ENCODE measurements at places on chromosomes 1 and 21.

DNA sequence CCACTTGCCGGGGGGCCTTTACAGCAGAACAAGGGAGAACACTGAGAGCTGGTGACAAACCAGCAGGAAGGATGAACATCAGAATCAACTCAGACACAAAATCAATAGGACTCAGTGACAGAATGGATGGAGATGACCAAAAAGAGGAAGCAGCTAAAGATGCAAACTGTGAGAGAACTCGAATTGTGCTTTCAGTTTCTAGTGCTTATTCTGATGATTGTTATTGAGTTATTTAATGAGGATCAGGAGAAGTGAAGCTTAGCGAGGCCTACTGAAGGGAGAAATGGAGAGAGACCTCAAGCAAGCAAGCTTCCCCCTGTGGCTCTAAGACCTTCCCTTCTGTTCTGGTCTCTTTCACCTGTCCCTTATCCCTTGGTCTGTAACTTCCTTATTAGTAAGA lies 30.3 kb upstream of the TMEM125 start:
- no peak for DNase-seq

- DNase-seq = no peak
Measured at GRCh38 chr1:246629976-246630375, 63.7 kb downstream of the CNST start.

- no peak for DNase-seq
Measured at GRCh38 chr21:46000182-46000730, 18.7 kb downstream of the COL6A1 start.

DNA sequence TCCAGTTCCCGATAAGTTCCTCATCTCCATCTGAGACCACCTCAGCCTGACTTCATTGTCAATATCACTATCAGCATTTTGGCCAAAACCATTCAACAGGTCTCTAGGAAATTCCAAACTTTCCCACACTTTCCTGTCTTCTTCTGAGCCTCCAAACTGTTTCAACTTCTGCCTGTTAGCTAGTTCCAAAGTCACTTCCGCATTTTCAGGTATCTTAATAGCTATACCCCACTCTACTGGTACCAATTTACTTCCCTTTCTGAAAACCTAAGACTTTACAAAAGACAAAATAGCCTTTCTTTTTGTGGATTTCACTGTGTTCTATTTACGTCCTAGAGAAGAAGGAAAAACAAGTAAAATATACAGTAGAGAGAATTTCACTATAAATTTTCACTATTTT lies 147.0 kb upstream of the FMN2 start:
- DNase-seq = no peak

DNA sequence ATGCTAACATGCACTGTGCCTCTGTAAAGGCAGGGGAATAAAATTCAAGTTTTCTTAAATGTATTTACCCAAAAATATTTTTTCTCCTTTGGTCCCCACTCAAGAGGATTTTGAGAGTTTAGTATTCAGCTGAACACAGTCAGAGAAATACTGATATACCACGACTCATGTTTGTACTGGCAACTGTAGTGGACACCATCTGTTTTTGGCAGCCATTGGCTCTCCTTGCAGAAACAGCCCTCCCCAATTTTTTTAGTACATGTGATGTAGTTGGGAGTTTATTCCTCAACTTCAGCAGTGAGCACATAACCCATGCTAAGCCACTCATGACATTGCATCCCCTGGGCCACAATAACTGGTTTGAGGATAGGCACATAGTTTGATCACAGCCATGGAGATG lies 154.8 kb upstream of the POU3F1 start:
- no peak for DNase-seq

DNA sequence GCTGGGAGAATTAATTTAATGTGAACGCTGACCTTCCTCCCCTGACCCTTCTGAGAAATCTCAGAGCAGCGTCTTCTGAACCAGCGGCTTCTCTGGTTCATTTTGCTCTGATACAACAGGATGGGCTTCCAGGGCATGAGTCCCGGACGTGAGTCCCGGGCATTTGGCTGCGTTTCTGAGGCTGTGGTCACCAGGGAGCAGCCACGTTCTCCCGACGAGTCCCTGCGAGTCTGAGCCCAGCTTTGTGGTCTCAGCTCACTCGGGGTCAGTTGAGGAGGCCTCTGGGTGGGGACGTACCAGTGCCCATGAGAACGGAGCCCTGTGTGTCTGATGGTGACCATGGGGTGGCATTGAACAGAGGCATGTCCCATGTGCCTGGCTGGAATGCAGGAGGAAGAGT lies 17.7 kb upstream of the OBSCN start:
- DNase-seq = no peak

GRCh38 chr1:160154790-160155189 lies 3.4 kb downstream of the ATP1A4 start:
- no peak for DNase-seq

DNA sequence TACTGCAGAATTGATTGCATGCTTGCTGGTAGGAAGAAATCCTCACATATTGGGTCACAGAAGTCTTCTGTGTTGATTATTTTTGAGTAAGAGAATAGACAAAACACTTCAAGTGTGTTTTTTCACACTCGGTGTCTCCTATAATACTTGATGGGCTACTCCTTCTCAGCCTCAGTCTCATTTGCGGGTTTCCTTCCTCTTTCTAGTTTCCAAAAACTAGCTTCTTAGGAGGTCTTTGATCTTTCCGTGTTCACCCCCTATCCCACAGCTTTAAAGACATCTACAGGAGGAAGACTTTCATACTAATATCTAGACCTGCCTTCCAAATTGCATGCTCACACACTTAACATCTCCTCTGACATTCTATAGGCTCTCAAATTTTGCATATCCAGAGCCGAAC lies 40.7 kb upstream of the NTPCR start:
- DNase-seq = no peak

- DNase-seq = no peak
Measured at GRCh38 chr1:162383091-162383490, 1.6 kb downstream of the C1orf226 start.

- no peak for DNase-seq
Measured at GRCh38 chr1:14666373-14666772, 67.9 kb downstream of the KAZN start.

DNA sequence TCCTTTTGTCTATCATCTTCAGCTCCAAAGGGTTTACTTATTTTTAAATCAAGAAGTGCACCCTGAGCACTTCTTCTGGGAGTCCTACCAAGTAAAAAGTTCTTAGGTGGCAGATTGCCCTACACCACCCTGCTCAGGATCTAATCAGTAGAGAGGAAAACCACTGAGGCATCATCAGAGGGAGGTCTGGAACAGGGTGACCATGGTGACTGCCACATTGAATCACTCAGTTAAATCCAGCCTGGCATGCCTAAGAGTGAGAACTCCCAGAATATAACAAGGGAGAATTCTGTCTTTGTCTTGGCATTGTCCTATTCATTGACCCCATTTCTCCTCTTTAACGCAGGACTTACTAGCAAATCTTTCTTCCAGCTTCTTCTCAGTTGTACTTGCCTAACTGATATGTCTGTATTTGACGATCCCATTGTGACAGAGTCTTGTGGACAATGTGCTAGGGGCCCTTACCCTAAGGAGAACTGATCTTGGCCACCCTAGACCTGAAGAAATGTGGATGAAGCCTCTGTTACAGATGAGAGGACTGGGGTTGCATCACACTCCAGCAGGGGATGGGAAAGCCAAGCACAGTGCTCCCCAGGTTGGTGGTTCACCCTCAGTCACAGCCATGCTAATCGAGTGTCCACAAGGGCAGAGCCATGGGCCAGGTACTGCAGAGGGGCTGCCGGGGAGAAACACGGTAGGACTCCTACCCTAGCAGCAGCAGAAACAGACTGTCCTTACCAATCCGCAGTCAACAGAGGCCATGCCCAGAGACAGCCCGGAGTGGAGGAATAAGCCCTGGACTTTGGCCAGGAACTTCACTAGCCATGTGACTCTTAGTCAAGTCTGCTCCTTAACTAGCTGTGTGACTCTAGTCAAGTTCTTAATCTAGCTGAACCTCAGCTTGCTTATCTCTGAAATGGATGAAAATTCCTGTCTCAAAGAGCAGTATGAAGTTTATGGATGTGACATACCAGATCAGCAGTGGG lies 15.4 kb downstream of the PKP1 start:
- DNase-seq = no peak

DNA sequence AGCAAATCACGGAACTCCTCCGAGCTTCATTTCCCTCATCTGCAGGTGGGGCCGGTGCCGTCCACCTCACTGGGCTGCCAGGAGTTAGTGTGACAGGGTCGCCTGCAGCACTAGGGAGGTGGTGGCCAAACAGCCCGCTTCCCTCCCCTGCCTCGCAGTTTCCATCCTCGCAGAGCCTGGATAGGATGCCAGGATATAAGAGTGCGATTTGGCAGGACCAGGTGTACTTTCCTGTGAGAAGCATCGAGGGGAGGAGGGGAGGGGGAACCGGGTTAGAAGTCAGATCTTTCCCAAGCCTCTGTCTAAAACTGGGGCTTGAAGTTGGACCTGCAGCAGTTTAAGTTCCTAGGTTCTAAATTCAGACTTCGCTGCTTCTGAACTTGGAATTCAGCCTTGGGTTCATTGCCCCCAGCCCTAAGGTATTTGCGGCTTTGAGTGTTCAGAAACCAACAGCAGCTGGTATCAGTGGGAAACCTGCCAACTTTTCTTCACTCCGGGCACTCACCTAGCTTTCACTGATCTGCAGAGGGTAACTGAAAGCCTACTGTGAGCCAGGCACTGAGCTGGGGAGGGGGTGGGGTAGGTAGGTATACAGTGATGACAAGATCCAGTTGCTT lies 1.7 kb upstream of the JUN start:
- DNase-seq = no peak

GRCh38 chr1:218971156-218971555 lies 202.5 kb upstream of the LYPLAL1 start:
- no peak for DNase-seq

DNA sequence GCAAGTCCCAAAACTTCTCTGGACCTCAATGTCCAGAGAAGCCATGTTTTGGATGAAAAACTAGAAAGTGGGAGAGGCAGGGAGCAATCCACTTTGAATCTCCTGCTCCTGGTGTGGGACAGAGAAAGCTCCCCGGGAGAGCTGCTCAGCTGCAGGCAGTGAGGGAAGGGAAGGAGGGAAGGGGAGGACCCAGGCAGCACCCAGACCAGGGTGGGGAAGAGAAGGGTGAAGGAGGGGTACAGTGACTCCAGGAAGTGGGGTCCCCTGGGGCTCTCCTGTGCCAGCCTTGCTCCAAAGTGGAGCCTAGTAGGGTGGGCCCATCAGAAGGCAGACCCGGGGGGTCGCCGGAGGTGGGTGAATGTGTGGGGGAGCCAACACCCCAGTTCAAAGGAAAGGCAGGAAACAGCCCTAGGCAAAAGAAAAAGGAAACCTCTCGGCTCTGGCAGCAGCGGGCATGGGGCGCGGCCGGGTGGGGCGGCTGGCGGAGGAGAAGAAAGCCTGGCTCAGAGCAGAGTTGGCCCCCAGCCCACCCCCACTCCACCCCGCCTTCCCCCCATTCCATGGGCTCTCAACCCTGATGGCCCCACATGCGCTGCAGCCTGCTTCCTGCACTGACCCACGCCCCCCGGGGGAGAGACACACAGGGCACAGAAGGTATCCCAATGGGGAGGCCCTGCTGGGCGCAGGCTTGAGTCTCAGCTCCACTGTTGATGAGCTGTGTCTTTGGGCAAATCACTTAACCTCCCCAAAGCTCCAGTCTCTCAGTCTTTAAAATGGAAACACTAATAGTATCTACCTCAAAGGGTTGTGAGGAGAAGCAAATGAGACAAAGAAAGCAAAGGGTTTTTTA lies 5.7 kb downstream of the LGR6 start:
- DNase-seq = no peak

GRCh38 chr1:167681024-167681423 lies 40.8 kb upstream of the MPZL1 start:
- DNase-seq = no peak

- DNase-seq = no peak
Measured at GRCh38 chr1:96538111-96538641, 183.4 kb upstream of the PTBP2 start.

GRCh38 chr1:235990330-235990795 lies 74.5 kb downstream of the NID1 start:
- DNase-seq = no peak

- DNase-seq = no peak
Measured at GRCh38 chr1:44314452-44314851, 40.6 kb downstream of the ERI3 start.

DNA sequence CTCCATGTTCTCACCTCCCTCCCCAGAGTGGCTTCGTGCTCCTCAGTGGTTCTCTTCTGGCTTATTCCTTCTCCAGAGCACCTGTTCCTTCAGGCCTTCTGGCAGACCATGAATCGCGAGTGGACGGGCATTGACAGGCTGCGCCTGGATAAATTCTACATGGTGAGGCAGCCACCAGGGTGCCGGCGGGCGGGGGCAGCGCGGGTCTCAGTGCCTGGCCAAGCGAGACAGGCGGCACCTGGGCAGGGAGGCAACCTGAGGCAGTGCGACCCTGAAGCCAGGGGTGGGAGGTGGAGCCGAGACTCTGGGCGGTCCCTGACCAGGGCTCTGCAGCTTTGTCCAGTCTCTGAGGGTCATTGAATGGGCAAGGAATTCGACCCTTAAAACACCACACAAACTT lies 3.9 kb downstream of the RRP1 start:
- no peak for DNase-seq

DNA sequence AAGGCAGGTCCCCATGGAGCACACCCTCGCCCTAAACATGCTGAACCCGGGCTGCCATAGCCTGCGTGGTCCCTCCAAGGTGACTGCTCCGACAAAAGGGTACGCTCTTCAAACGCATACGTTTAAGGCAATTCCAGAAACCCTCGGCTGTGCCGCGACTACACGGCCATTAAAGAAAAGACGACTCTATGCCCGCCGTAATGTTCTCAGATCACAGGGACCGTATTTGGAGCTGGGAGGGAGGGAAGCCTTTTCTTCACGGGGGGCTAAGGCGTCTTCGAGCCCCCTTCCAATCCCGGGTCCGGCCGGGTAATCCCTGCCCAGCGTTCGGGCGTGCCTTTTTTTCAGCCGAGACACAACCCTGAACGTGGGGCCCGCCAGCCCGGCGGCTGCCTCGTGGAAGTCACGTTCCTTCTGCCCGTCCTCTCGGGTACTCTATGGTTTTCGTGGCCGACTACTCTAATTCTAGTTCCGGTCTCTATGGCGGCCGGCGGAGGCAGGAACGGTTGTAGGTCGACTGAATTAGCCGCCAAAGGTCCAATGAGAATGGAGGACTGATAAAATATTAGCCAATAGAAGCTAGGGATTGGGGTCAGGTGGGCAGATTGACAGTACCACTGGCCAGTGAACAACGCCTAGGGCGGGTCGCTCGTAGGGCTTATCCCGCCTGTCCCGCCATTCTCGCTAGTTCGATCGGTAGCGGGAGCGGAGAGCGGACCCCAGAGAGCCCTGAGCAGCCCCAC lies at the start of gene YBX1:
Gene YBX1 (plus strand): TSS at position 678 of the 743 bp plus-strand sequence. CDS start 148 bp downstream, outside the sequence.
- DNase-seq = peak; percentile 86

DNA sequence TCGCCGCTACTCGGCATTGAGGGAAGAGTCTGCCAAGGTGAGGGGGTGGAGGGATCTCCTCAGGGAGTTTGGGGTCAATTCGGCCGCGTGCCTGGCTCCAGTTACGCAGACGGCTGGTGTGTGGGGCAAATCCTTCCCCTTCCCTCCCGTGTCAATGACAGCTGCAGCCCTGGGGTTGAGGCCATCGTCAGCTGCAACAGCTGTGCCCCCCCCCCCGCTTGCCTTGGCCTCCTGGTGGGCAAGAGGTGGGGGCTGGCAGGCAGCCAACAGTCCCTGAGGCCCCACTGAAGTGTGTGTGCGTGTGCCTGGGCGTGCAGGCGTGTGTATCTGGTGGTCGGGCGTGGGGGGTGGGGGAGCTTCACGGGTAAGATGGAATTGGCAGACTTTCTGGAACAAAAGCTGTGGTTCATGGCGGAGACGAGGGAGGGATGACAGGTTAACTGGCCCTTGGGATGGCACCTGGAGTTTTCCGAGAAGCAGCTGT lies 25.6 kb downstream of the PPFIA4 start:
- no peak for DNase-seq

- no peak for DNase-seq
Measured at GRCh38 chr1:158864595-158864994, 33.4 kb downstream of the MNDA start.

- DNase-seq = no peak
Measured at GRCh38 chr1:43545695-43546387, 15.2 kb downstream of the PTPRF start.

All from D721Med (cell line).